ENCODE measurements at places on chromosomes 7 and 10. TPM values are rescaled to one million over a fixed set of nuclear protein-coding genes. Genes with fewer than 3 reads are reported as not detected.

The PSMC2 gene
- 171 TPM for total RNA-seq

The MBLAC1 gene
- total RNA-seq: 2.9 TPM

The ASAH2B gene
- 3.6 TPM for total RNA-seq

The COL17A1 gene
- total RNA-seq: 3.8 TPM

The DNMBP gene
- total RNA-seq: 40.5 TPM

The C10orf53 gene
- not detected for total RNA-seq

The LRRN3 gene
- total RNA-seq: 0.17 TPM

The LIPK gene
- total RNA-seq: not detected

The HABP2 gene
- 0.07 TPM for total RNA-seq

The ZNF239 gene
- 2.4 TPM for total RNA-seq

The ANKRD2 gene
- 2.5 TPM for total RNA-seq

The CUL1 gene
- 64.5 TPM for total RNA-seq

The CYP2C18 gene
- 0.07 TPM for total RNA-seq

The CDC14C gene
- total RNA-seq: not detected

The PLEKHS1 gene
- not detected for total RNA-seq

The TRIM73 gene
- total RNA-seq: 2.0 TPM

The TAS2R41 gene
- not detected for total RNA-seq

The CYP26C1 gene
- not detected for total RNA-seq

The ELAPOR2 gene
- total RNA-seq: not detected

The CNTNAP2 gene
- 0.03 TPM for total RNA-seq

The IQCE gene
- total RNA-seq: 9.8 TPM

The OR9A2 gene
- not detected for total RNA-seq

The ITGB8 gene
- total RNA-seq: 1.0 TPM

The SVOPL gene
- total RNA-seq: not detected

The FXYD4 gene
- not detected for total RNA-seq

The C7orf33 gene
- not detected for total RNA-seq

The AZGP1 gene
- not detected for total RNA-seq

The BAIAP2L1 gene
- total RNA-seq: 56.0 TPM

The TUBAL3 gene
- 0.49 TPM for total RNA-seq

The ICA1 gene
- total RNA-seq: 1.1 TPM

The AKR1C2 gene
- total RNA-seq: 3,160 TPM

The MPP7 gene
- 0.24 TPM for total RNA-seq

The SPDYE6 gene
- not detected for total RNA-seq

The NOS3 gene
- 0.34 TPM for total RNA-seq

The CBLL1 gene
- 61.1 TPM for total RNA-seq

All from A549 treated with CpdA at 1 μM for 4 hours (cell line).